ENCODE measurements at places on chromosomes 12 and 14. TPM values are rescaled to one million over a fixed set of nuclear protein-coding genes. Genes with fewer than 3 reads are reported as not detected.

KRT81 gene
- 2.3 TPM for polyA plus RNA-seq

PIWIL1 gene
- polyA plus RNA-seq: not detected

CLEC14A gene
- 0.25 TPM for polyA plus RNA-seq

RPS6KA5 gene
- polyA plus RNA-seq: 1.1 TPM

SERPINA10 gene
- polyA plus RNA-seq: not detected

ACACB gene
- polyA plus RNA-seq: 3.2 TPM

ZBTB25 gene
- polyA plus RNA-seq: 6.3 TPM

IL26 gene
- polyA plus RNA-seq: not detected

RTL1 gene
- not detected for polyA plus RNA-seq

CCDC177 gene
- not detected for polyA plus RNA-seq

Measured in AG04450 (cell line).